ENCODE measurements at places on chromosomes 11 and 22.

GRCh38 chr11:69472541-69473275 is 8.8 kb upstream of the LINC01488 start:
- H3K4me3 ChIP-seq: no peak overlapping the region
- H3K4me1 ChIP-seq: peaks cover 9% of the 10 kb centered on the region
- H3K36me3 ChIP-seq: no peaks in the 10 kb centered on the region
- DNase-seq: no peak
- H3K27me3 ChIP-seq: no peaks in the 10 kb centered on the region
- no peak overlapping the region for H3K27ac ChIP-seq

- no peaks in the 10 kb centered on the region for H3K36me3 ChIP-seq
- H3K27ac ChIP-seq: peak overlapping the region; percentile 34
- DNase-seq: no peak
- peaks cover 15% of the 10 kb centered on the region for H3K4me1 ChIP-seq
Observed at GRCh38 chr22:17412232-17412631, 43.0 kb downstream of the CECR2 start.

GRCh38 chr11:12783765-12784164 is 109.5 kb downstream of the TEAD1 start:
- no peaks in the 10 kb centered on the region for H3K4me1 ChIP-seq
- DNase-seq: no peak
- no peak overlapping the region for H3K27ac ChIP-seq
- no peaks in the 10 kb centered on the region for H3K27me3 ChIP-seq
- no peak overlapping the region for H3K4me3 ChIP-seq

DNA sequence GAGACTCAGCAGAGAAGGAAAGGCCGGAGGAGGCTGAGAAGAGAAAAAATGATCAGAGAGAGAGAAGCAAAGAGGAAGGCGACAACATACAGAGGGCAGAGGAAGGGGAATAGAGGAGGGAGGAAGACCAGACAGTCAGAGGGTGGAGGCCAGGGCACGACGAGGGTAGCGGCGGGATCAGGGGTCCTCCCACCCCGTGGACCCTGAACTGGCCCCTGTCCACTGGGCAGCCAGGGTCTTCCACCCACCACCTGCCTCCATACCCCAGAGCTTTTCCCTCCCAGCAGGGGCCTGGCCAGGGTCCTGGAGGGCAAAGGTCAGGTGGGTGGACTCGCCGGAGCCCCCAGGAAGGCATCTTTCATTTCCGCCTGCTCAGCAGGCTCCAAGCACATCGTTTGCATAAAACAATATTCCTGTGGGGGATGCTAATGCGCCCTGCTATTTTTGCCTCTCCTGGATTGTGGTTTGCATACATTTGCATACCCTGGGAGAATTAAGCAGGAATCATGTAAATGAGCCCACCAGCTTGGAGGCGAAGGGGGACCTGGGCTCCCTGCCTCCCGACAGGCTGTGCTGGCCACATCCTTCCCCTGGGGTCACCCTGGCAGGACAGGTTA is 394.1 kb downstream of the MN1 start:
- H3K4me1 ChIP-seq: peaks cover 6% of the 10 kb centered on the region
- no peak overlapping the region for H3K27ac ChIP-seq
- no peak overlapping the region for H3K4me3 ChIP-seq
- H3K27me3 ChIP-seq: no peaks in the 10 kb centered on the region

GRCh38 chr11:88410056-88410455 is 72.5 kb upstream of the CTSC start:
- H3K27ac ChIP-seq: no peak overlapping the region
- H3K4me3 ChIP-seq: no peak overlapping the region
- H3K4me1 ChIP-seq: peaks cover 2% of the 10 kb centered on the region
- H3K36me3 ChIP-seq: no peaks in the 10 kb centered on the region
- no peaks in the 10 kb centered on the region for H3K27me3 ChIP-seq
- no peak for DNase-seq

DNA sequence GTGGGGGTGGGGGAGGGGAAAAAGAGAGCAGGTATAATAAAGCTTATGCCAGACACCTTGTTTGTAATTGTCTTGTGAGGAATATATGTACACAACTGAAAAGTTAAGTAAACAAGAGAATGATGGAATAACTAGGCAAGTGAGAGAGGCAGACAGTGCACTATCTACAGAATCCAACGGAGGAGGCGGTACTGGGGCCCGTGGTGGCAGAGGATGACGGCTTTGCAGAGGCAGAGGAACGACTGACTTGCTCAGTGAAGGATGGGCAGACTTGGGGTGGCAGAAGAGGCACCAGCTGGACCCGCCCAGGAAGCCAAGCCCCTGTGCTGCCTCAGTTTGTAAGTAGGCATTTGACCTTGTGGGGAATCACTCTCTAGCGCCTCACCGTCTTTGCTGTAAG is 297.6 kb downstream of the ST3GAL4 start:
- no peak overlapping the region for H3K27ac ChIP-seq
- H3K4me3 ChIP-seq: no peak overlapping the region
- no peak for DNase-seq
- H3K4me1 ChIP-seq: no peaks in the 10 kb centered on the region

DNA sequence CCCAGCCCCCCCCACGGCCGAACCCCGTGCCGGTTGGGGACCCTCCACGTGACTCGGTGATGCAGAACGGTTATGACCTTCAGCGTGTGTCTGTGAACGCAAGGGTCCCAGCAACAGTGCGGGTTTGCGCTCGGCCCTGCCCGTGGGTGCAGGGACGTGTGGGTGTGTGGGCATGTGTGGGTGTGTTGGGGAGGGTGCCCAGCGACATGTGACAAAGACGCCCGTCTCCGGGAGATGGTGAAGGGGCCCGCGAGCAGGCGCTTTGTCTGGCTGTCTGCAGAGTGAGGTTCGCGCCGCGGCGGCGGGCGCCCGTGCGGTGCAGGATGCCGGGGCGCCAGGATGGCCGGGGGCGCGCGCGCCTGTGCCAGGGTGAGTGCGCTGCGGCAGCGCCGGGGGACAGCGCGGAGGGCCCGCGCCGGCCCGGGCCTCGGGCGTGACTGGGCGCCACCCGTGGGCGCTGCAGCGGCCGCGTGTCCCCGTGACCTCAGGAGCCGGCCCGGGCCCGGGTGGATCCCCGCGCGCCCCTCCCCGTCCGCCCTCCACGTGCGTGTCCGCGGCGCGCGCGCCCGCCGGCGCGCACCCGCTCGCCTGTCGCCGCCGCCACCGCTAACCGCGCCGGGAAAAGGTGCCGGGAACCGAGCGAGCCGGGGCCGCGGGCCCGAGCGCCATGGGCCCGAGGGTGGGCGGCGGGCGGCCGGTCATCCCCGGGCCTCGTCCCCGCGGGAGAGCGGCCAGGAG is at the start of gene LRFN4:
LRFN4 (plus strand) TSS at position 569 of the 738 bp plus-strand sequence. CDS start 681 bp downstream, outside the sequence.
- H3K36me3 ChIP-seq: no peaks in the 10 kb centered on the region
- H3K27me3 ChIP-seq: no peaks in the 10 kb centered on the region
- DNase-seq: no peak
- peak within 1 kb of the TSS; percentile 98 for H3K4me3 ChIP-seq

DNA sequence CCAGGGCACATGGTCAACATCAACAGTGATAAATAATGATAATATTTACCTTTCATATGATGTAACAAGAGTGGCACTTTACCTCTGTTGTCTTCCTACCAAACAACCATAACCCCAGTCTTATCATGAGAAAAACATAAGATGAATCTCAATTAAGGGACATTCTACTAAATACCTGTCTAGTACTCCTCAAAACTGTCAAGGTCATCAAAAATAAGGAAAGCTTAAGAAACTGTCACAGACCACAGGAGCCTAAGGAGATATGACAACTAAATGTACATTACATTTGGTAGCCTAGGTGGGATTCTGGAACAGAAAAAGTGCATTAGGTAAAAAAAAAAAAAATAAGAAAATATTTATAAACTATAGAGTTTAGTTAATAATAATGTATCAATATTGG is 118.1 kb downstream of the CCDC34 start:
- H3K4me3 ChIP-seq: no peak overlapping the region
- DNase-seq: no peak
- H3K27ac ChIP-seq: no peak overlapping the region
- no peaks in the 10 kb centered on the region for H3K36me3 ChIP-seq

DNA sequence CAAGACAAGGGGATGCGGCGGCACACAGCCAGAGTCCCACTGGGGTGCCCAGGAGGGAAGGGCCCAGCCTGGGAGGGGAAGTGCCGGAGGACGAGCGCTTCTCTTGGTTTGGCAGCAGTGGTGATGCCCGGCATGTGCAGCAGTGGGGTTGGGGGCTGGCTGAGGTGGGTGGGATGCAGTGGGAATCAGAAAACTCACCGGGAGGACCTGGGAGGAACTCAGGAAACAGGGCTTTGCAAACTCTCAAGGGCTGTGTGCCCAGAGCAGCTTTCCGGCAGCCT is 3.0 kb downstream of the FERMT3 start:
- H3K4me1 ChIP-seq: no peaks in the 10 kb centered on the region
- peaks cover 27% of the 10 kb centered on the region for H3K36me3 ChIP-seq
- no peak overlapping the region for H3K27ac ChIP-seq
- no peaks in the 10 kb centered on the region for H3K27me3 ChIP-seq
- DNase-seq: no peak

DNA sequence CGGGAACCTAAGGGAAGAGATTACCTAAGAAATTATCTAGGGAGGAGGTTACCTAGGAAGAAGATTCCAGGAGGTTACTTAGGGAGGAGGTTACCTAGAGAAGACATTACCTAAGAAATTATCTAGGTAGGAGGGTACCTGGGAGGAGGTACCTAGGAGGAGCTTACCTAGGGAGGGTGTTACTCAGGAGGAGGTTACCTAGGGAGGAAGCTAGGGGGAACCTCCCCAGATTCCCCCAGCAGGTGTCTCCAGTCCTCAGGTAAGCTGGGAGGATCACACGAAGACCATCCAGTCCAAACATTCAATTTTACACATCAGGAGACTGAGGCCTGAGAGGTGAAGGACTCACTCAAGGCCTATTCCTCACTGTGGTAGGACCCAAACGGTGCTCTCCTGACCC is 482.8 kb downstream of the TBC1D22A start:
- DNase-seq: no peak
- no peaks in the 10 kb centered on the region for H3K4me1 ChIP-seq
- H3K36me3 ChIP-seq: no peaks in the 10 kb centered on the region

DNA sequence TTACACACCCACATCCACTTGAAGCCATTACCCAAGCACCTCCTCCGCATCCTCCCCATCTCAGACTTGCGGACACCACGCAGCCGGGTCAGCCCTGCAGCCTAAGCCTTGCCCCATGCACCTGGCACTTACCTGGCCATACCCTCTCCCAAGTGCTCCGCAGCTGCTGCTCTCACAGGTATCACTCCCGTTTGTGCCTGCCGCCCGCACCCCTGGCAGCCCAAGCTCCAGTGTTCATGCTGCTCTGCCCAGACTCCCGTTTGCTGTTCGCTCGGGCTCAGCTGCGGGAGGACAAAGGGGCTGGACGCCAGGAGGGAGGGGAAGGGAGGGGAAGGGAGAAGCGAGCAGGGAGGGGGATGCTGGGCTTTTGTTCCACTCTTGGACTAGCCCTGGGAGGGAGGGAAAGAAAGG is at the start of gene KLHL35:
KLHL35 (minus strand) TSS at position 293 of the 411 bp plus-strand sequence. CDS start 2,574 bp downstream, outside the sequence.
- H3K4me3 ChIP-seq: peak within 1 kb of the TSS; percentile 16
- H3K36me3 ChIP-seq: peaks cover 4% of the 10 kb centered on the region
- H3K27me3 ChIP-seq: peaks cover 44% of the 10 kb centered on the region
- H3K27ac ChIP-seq: no peak within 1 kb of the TSS
- peaks cover 21% of the 10 kb centered on the region for H3K4me1 ChIP-seq
- DNase-seq: no peak

GRCh38 chr11:66106786-66107599 is 36.9 kb downstream of the PACS1 start:
- H3K36me3 ChIP-seq: no peaks in the 10 kb centered on the region
- no peak overlapping the region for H3K27ac ChIP-seq
- DNase-seq: no peak
- no peaks in the 10 kb centered on the region for H3K4me1 ChIP-seq
- no peak overlapping the region for H3K4me3 ChIP-seq

- no peaks in the 10 kb centered on the region for H3K27me3 ChIP-seq
- H3K36me3 ChIP-seq: peaks cover 4% of the 10 kb centered on the region
- H3K4me1 ChIP-seq: peaks cover 25% of the 10 kb centered on the region
Observed at GRCh38 chr11:46047520-46047919, 73.7 kb downstream of the PHF21A start.
